ENCODE measurements at places on chromosomes 2 and 18. TPM values are rescaled to one million over a fixed set of nuclear protein-coding genes. Genes with fewer than 3 reads are reported as not detected.

GRCh38 chr18:43620936-43621335, 343.6 kb upstream of the SYT4 start:
- H3K4me1 ChIP-seq: no peaks in the 10 kb centered on the region
- no peak for DNase-seq
- no peaks in the 10 kb centered on the region for H3K36me3 ChIP-seq
- no peak overlapping the region for H3K4me3 ChIP-seq
- no peak overlapping the region for H3K27ac ChIP-seq
- no peaks in the 10 kb centered on the region for H3K27me3 ChIP-seq

The KATNAL2 gene
- 9.6 TPM for total RNA-seq

DNA sequence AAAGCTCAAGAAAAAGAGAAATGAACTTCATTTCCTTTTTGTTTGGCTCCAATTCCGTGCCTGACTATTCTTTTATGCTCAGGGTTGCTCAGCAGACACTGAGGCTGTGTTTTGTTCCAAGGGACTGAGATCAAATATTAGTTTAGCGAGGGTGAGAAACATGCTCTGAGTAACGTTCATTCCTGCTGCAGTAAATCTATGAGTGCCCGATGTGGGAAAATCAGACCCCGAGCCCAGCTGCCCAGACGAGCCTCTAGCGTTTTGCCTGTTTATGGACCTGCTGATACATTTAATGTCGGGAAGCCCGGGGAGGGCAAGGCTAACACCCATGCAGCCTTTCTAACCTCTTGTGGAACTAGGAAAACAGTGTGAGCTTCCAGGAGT, 119.2 kb downstream of the VAPA start:
- DNase-seq: no peak
- peak overlapping the region; percentile 27 for H3K4me3 ChIP-seq
- no peaks in the 10 kb centered on the region for H3K27me3 ChIP-seq
- H3K36me3 ChIP-seq: no peaks in the 10 kb centered on the region
- peaks cover 11% of the 10 kb centered on the region for H3K4me1 ChIP-seq
- H3K27ac ChIP-seq: no peak overlapping the region

DNA sequence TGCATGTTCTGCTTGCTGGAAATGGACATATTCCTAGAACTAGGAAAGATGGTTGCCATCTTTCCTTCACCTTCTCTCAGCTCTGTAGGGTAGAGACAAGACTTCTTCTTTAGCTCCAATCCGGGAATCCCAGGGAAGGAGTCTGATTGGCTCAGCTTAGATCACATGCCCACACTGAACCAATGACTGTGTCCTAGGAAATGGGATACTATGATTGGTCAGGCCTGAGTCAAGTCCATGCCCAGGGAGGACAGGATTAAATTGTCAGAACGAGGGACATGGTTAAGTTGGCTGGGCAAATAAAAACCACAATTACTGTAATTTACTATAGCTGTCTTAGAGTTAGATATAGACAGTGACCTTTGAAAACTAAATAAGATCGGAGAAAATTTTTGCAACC, 31.4 kb downstream of the SEMA4F start:
- no peak overlapping the region for H3K27ac ChIP-seq
- no peak overlapping the region for H3K4me3 ChIP-seq
- H3K4me1 ChIP-seq: no peaks in the 10 kb centered on the region
- no peak for DNase-seq

- no peaks in the 10 kb centered on the region for H3K27me3 ChIP-seq
- no peak overlapping the region for H3K4me3 ChIP-seq
- DNase-seq: no peak
- no peaks in the 10 kb centered on the region for H3K4me1 ChIP-seq
- H3K27ac ChIP-seq: no peak overlapping the region
- no peaks in the 10 kb centered on the region for H3K36me3 ChIP-seq
Observed at GRCh38 chr2:126535408-126535807, 120.5 kb upstream of the GYPC start.

- no peak overlapping the region for H3K27ac ChIP-seq
- H3K27me3 ChIP-seq: no peaks in the 10 kb centered on the region
- DNase-seq: no peak
- H3K4me1 ChIP-seq: peaks cover 8% of the 10 kb centered on the region
Observed at GRCh38 chr2:65420712-65421431, 11.5 kb downstream of the SPRED2 start.

GRCh38 chr2:131828164-131828561, 300.5 kb downstream of the CCDC74A start:
- H3K36me3 ChIP-seq: no peaks in the 10 kb centered on the region
- no peaks in the 10 kb centered on the region for H3K4me1 ChIP-seq
- no peak for DNase-seq
- H3K27me3 ChIP-seq: no peaks in the 10 kb centered on the region
- no peak overlapping the region for H3K27ac ChIP-seq
- H3K4me3 ChIP-seq: no peak overlapping the region

DNA sequence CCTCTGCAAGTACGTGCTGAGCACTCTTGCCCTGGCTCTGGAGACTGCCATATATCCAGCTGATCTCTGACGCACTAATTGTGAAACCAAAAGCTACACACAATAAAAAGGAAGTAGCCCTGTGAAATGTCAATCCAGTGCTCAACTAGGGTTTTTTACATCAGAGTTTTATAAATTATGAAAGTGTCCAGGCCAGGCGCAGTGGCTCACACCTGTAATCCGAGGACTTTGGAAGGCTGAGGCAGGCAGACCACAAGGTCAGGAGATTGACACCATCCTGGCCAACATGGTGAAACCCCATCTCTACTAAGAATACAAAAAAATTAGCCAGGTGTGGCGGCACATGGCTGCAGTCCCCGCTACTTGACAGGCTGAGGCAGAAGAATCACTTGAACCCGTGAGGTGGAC, 24.5 kb upstream of the PEX13 start:
- H3K4me3 ChIP-seq: no peak overlapping the region
- H3K27ac ChIP-seq: no peak overlapping the region
- H3K27me3 ChIP-seq: no peaks in the 10 kb centered on the region
- no peaks in the 10 kb centered on the region for H3K4me1 ChIP-seq
- H3K36me3 ChIP-seq: no peaks in the 10 kb centered on the region

The TCF7L1 gene
- total RNA-seq: 3.1 TPM

- no peak overlapping the region for H3K27ac ChIP-seq
- no peaks in the 10 kb centered on the region for H3K27me3 ChIP-seq
- peaks cover 37% of the 10 kb centered on the region for H3K4me1 ChIP-seq
- no peak for DNase-seq
- H3K36me3 ChIP-seq: no peaks in the 10 kb centered on the region
Observed at GRCh38 chr2:68764806-68765311, 30.2 kb downstream of the ARHGAP25 start.

- H3K27ac ChIP-seq: no peak overlapping the region
- H3K36me3 ChIP-seq: no peaks in the 10 kb centered on the region
- no peaks in the 10 kb centered on the region for H3K4me1 ChIP-seq
- peak; percentile 80 for DNase-seq
- no peak overlapping the region for H3K4me3 ChIP-seq
- H3K27me3 ChIP-seq: no peaks in the 10 kb centered on the region
Observed at GRCh38 chr2:215931256-215931903, 82.0 kb downstream of the MREG start.

DNA sequence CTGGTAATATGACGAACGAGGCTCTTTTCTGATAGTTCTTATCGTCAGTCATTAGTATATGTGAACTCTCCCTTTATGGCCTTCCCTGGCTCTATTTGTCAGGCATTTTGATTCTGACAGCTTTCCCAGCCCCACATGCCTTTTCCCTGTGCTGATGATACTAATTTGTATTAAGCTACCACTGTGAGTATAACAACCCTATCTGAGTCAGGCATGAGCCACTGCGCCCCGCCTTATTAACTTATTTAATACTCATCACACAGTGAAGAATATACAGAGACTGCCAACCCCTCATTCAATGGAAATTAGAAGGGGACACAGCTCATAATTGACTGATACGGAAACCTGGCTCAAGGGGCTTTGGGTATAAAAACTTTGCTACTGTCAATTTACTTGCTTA, 140.0 kb downstream of the NETO1 start:
- H3K27ac ChIP-seq: no peak overlapping the region
- no peak for DNase-seq
- H3K27me3 ChIP-seq: no peaks in the 10 kb centered on the region
- H3K4me1 ChIP-seq: no peaks in the 10 kb centered on the region
- no peaks in the 10 kb centered on the region for H3K36me3 ChIP-seq

The CD226 gene
- total RNA-seq: 0.36 TPM

GRCh38 chr18:73645160-73645715, 502.4 kb downstream of the FBXO15 start:
- no peaks in the 10 kb centered on the region for H3K4me1 ChIP-seq
- no peaks in the 10 kb centered on the region for H3K27me3 ChIP-seq
- H3K36me3 ChIP-seq: no peaks in the 10 kb centered on the region
- H3K4me3 ChIP-seq: no peak overlapping the region
- H3K27ac ChIP-seq: no peak overlapping the region

DNA sequence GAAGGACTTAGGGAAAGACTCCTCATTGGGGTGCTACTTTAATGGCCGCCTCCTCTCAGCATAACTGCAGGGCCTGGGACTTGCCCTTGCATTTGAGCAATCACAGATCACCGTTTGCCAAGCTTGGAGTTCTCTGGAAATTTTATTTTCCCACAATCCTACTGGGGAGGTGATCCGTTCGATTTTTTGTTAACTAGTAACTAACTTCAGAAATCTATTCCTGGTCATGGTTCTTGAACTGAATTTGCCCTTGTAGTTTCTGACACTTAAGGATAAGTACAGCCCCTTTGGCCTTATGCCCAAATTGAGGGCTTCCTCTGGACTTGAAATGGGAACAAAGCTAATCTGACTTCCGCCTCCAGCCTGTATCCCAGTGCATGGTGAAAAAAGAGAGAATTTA, 60.5 kb upstream of the ST3GAL5 start:
- no peak overlapping the region for H3K4me3 ChIP-seq
- H3K27ac ChIP-seq: no peak overlapping the region
- no peaks in the 10 kb centered on the region for H3K27me3 ChIP-seq
- no peaks in the 10 kb centered on the region for H3K4me1 ChIP-seq
- H3K36me3 ChIP-seq: no peaks in the 10 kb centered on the region
- no peak for DNase-seq

The LRP2 gene
- total RNA-seq: not detected

DNA sequence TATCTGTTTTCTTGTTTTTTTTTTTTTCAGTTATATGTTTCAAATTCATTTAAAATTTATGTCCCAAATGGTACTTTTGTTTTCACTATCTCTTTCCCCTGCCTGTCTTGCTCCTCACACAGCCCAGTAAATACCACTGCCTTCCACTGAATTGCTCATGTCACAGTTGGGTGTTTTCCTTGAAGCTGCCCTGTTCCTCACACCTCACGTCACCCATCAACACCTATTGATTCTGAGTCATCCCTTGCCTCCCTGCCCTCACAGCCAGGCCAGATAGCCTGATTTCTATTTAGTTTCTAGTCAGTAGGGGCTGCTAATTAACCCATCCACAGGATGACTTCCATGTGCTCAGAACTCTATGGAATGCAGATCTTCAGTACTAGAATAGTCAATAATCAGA, 25.3 kb downstream of the FSHR start:
- H3K4me1 ChIP-seq: no peaks in the 10 kb centered on the region
- H3K36me3 ChIP-seq: no peaks in the 10 kb centered on the region
- H3K27me3 ChIP-seq: no peaks in the 10 kb centered on the region

DNA sequence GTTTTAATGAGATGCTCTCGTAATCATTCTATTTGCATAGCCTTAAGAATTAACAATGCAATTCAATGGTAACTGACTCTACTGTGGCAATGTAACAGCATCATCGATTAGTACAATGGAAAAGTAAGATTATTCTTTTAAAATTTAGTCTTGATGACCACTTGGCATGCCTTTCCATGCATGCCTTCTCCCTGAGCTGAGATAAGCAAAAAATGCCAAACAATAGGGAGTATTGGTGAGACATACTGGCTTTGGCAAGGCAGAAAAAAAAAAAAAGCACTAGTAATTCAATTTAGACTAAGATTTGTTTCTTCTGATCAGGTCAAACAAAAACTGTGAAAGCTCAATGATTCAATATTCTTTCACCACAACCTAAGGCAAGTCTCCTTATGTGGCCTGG, 110.8 kb upstream of the TRIB2 start:
- H3K27me3 ChIP-seq: no peaks in the 10 kb centered on the region
- no peaks in the 10 kb centered on the region for H3K36me3 ChIP-seq
- no peak overlapping the region for H3K27ac ChIP-seq
- H3K4me3 ChIP-seq: no peak overlapping the region
- H3K4me1 ChIP-seq: peaks cover 13% of the 10 kb centered on the region

DNA sequence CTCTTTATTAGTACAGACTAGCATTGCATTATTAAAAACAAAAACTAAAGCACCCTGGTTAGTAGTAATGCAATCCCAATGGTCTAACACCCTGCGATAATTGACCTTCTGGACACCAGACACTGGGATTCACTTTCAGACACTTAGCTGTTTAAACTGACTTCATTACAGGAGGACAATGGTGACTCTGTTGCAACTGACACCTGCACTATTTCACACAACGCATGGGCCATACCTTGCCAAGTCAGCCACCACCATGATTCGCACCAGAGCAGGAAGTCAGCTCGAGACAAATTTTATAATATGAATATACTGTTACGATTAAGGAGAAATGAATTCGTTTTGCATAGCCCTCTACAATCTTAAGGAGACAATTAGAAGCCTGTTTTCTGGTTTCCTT, 150.7 kb downstream of the MEIS1 start:
- peaks cover 3% of the 10 kb centered on the region for H3K27me3 ChIP-seq
- peak overlapping the region; percentile 95 for H3K27ac ChIP-seq
- no peaks in the 10 kb centered on the region for H3K36me3 ChIP-seq
- H3K4me1 ChIP-seq: no peaks in the 10 kb centered on the region

The SDC1 gene
- total RNA-seq: 1.5 TPM
